ENCODE measurements at places on chromosomes 13 and 19.
A peak's percentile ranks its signal among the peaks of the same experiment; 100 is the strongest.

GRCh38 chr19:42198676-42199439, 18.6 kb downstream of the DEDD2 start:
- no peak for DNase-seq

GRCh38 chr13:36831291-36831690, 12.3 kb downstream of the RFXAP start:
- DNase-seq = no peak

DNA sequence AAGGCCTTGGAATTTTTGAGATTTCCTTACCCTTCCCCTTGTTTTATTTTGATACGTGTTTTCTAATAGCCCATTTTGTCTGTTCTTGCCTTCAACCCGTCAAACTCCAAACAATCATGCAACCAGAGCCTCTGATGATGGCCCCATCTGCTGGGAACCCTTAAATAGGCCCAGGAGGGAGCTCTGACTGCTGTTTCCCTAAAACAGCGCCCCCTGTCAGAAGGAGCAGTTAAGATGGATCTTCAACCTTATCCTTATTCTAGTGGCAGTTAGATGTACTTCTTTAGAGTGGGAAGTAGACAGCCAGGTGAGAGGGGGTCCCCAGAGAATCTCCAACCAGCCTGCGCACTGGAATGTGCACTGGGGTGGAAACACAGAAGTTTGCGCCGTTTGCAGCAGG, 1031.0 kb upstream of the PCDH9 start:
- no peak for DNase-seq

DNA sequence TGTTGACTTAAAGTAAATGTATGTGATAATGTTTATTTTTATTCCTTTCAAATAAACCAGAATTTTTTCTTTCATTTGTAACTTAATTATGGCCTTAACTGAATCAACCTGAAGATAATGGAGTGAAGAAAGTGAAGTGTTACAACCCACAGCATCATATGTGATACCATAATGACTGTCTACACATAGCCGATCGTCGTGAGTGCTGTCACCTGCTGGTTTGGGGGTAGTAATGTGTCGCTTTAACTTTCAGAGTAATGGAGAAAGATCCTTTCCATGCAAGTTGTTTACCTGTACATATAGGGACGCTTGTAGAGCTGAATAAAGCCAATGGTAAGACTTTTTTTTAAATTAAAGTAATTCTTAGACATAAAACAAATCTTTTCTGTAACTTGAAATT, 9.9 kb downstream of the CDC16 start:
- no peak for DNase-seq

GRCh38 chr13:39575641-39576238, 27.3 kb downstream of the LHFPL6 start:
- DNase-seq = no peak

GRCh38 chr13:91347202-91347995, at the start of gene MIR17HG:
MIR17HG (plus strand) TSS chr13:91347687.
- peak; percentile 94 for DNase-seq

DNA sequence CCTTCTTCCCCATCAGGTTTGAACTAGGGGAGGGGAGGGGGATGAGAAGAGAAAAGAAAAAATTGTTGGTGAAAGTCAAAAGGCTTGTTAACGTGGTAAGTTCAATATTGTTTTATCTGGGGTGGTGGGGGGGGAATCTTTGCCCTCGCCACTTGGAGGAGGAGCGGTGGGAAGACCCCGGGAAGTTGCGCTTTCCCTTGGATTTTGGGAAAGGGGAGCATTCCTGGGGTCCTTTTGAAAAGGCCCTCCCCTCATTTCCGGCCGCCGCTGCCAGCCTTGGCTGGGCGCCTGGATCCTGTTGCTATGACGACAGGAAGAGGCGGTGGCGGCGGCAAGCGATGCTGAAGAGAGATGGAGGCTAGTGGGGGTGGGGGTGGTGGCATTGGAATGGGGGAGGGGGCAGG, 4.6 kb upstream of the CACNG8 start:
- DNase-seq = no peak

DNA sequence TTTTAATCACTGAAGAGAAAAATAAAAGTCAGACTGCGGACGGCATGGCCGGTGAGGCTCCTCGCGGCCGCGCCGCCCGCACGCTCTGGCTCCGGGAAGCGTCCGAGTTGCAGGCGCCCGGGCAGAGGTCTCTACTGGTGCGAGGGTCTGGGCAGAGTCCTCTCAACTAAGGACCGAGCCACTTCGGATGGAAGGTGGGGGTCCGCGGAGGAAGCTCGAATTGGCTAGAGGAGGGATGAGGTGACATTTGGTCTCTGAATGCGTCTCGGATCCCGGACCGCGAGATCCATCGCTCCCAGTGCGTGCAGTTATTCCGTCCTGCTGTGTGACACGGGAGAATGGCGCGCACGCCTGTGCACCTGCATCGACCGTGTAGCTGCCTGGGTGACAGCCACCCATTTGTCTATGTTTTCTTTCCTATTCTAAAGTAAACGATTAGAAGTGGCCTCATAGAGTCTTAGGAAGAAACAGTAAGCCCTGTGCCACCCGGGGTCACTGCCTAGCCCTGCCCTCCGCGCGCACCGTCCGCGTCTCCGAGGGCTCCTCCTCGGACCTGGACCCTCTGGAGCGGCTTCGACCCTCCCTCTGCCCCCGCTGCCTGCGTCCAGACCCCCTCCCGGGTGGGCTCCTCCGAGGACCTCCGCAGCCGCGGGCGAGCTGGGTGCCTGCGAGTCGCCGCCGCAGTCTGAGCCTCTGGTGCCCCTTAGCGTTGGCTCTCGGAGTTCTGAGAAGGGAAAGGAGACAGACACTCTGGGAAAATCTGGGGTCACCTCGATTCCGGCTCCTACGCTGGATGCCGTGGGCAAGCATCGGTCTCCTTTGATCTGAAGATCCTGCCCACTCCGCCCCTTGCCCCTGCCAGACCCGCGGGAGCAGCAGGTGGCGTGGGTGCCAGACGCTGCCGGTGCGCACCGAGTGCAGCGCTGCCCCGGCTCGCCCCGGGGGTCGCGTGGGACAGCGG, 347.4 kb downstream of the LIG4 start:
- DNase-seq = no peak

- DNase-seq = no peak
Measured at GRCh38 chr13:79778741-79779460, 297.9 kb downstream of the NDFIP2 start.

DNA sequence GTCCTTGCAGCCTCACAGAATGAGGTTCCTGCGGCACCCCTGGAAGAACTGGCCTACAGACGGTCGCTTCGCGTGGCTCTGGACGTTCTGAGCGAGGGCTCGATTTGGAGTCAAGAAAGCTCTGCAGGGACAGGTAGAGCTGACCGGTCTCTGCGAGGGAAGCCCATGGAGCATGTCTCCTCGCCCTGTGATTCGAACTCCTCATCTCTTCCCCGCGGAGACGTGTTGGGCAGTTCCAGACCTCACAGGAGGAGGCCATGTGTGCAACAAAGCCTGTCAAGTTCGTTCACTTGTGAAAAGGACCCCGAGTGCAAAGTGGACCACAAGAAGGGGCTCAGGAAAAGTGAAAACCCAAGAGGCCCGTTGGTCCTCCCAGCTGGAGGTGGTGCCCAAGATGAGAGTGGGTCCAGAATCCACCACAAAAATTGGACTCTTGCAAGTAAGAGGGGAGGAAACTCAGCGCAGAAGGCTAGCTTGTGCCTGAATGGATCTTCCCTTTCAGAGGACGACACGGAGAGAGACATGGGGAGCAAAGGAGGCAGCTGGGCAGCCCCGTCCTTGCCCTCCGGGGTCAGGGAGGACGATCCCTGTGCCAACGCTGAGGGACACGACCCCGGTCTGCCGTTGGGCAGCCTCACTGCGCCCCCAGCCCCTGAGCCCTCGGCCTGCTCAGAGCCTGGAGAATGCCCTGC, 23.4 kb upstream of the NDUFS7 start:
- no peak for DNase-seq

DNA sequence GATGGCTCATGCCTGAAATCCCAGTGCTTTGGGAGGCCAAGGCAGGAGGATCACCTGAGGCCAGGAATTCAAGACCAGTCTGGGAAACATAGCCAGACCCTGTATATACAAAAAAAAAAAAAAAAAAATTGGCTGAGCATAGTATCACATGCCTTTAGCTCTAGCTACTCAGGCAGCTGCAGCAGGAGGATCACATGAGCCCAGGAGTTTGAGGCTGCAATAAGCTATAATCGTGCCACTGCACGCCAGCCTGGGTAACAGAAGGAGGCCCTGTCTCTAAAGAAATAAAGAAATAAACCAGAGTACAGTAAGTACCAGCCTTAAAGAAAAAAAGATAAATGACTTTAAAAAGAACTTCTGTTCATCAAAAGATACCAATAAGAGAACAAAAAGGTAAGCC, 52.9 kb downstream of the FAM124A start:
- no peak for DNase-seq

- DNase-seq = no peak
Measured at GRCh38 chr13:109156181-109156935, 526.9 kb downstream of the MYO16 start.

DNA sequence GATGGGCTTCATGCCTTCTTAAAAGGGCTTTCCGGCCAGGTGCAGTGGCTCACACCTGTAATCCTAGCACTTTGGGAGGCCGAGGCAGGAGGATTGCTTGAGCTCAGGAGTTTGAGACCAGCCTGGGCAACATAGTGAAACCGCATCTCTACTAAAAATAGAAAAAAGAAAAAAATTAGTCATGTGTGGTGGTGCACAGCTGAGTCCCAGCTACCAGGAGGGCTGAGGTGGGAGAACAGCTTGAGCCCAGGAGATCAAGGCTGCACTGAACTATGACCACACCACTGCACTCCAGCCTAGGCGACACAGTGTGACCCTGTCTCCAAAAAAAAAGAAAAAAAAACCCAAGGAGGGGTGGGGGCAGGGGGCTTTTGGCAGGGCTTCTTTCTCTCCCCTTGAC, 7.2 kb downstream of the CARS2 start:
- no peak for DNase-seq

DNA sequence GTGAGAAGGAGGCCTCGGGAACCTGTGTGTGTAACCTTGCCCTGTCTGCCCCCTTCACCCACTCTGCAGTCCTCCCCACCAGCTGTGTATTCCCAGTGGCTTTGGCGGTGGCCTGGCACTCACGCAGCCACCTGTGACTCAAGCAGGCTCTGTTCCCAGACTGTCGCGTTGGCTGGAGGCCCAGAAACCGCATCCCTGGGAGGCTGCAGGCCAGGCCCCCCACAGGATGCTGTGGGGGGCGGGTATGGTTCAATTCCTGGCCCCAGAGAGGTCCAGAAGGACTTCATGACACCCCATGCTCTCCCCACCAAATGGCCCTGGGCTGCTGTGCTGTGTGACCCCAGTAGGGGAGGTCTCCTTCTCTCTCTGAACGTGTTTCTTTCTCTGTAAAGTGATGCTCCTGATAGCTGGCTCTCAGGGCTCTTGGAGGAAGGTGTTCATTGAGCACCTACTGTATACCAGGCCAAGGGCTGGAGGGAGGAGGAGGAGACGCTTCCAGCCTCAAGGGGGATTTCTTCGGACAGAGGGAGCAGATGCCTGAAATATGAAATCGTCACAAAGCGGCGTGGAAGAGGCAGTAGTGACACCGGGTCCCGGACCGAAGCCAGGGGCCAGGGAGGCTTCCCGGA, 1.9 kb upstream of the LINGO3 start:
- DNase-seq = no peak

GRCh38 chr19:7815325-7815724, 14.7 kb upstream of the EVI5L start:
- DNase-seq = no peak

DNA sequence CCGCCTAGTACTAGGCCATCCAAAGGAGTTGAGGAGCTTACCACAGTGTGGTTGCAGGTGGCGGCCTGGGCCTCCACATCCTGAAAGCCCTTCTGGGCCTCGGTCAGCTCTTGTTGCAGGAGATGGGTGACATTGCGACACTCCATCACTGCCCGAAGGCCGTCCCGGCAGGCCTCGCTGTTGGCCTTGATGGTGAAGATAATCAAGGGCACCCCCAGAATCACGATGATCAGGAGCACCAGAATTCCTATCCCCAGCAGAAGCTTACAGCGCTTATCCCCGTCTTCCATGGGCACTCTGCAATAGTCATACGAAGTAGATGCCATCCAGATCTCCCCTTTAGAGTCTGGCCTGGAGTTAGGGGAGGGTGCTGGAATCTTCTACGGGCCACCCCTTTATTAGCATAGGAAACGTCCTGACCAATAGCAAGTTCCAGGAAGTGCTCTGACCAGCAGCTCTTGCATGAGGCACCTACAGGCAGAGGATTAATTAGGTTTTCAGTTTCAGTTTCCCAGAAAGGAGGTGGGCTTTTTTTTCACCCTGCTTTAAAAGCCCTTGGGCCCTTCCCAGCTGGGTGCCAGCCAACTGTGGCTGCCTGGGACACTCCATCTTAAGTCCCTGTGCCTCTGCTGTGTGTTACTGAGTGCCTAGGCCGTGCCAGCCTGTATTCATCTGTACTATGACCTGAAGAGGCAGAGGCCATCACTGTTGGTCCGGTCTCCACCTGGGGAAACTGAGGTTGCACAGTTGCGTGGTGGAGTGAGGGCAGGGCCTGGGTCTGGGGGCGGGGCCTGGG, at the start of gene BST2:
Gene BST2 (minus strand): TSS at position 381 of the 796 bp plus-strand sequence. CDS start 55 bp downstream, at position 326.
- no peak for DNase-seq

DNA sequence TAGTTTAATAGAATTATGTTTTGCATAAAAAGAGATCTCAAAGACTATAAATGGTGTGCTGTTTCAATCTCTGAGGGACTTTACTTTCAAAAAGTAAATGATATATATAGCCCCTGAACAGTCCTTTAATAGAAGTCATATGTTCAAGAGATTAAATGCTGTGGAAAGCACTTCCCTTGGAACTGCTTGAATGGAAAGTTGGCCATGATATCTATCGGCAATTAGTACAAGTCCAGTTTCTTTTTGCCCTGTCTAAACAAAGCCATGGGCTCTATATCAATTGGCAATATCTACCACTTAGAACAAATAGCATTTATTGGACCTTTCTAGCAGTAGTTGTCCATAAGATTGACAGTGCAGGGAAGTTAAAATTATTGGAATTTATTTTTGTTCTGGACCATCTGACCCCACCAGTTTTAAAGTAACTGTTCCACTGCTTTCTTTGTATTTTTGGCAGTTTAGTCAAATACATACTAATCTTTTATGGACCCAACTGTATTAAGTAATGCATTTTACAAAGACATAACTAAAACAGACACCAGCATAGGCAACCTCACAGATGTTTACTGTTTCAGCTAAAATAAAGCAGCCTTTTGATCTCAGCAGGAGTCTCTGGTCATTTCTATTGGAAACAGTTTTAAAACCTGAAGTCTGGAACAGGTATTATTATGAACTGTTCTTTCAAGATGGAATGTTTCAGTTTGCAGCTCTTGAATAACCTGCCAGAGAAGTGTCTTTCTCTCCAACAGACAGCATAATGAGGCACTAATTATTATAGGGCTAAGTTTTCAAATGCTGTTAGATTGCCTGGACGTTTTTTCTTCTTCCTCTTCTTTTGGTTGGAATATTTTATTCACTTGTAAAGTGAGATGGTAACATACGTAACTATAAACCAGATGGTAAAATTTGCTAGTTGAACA, 282.6 kb downstream of the DCLK1 start:
- DNase-seq = no peak

GRCh38 chr19:29953352-29954247, 11.6 kb downstream of the URI1 start:
- no peak for DNase-seq

- DNase-seq = no peak
Measured at GRCh38 chr13:79194272-79194671, 211.8 kb downstream of the RBM26 start.

GRCh38 chr13:109101550-109102144, 472.2 kb downstream of the MYO16 start:
- DNase-seq = no peak

All from Right ventricle myocardium inferior (tissue), 1 donor.